ENCODE measurements at places on chromosomes 6 and 20.

- DNase-seq: no peak
These were observed 228.0 kb upstream of the PLN start for GRCh38 chr6:118319894-118320649.

- DNase-seq: no peak
These were observed 55.9 kb downstream of the PRKN start for GRCh38 chr6:162671580-162672165.

DNA sequence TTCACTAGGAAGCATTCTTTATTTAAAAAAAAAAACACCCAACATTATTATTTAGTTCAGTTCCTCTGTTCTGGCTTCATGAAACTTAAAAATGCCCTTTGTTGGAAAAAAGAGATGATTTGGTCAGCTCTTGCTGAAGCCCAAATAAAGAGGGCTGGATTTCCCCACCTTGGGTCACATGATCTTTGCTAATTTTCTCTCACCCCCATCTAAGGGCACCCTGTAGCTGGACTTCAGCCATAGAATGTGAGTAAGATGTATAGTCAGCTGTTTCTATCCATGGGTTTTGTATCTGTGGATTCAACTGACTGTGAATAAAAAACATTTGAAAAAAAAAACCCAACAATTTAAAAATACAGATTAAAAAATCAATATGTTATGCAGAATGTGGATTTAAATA lies 213.9 kb upstream of the SULF2 start:
- no peak for DNase-seq

- DNase-seq: no peak
These were observed 629.8 kb upstream of the AGPAT4 start for GRCh38 chr6:161903584-161904212.

GRCh38 chr6:42217157-42217518 lies 523 bp downstream of the MRPS10 start:
- no peak for DNase-seq

DNA sequence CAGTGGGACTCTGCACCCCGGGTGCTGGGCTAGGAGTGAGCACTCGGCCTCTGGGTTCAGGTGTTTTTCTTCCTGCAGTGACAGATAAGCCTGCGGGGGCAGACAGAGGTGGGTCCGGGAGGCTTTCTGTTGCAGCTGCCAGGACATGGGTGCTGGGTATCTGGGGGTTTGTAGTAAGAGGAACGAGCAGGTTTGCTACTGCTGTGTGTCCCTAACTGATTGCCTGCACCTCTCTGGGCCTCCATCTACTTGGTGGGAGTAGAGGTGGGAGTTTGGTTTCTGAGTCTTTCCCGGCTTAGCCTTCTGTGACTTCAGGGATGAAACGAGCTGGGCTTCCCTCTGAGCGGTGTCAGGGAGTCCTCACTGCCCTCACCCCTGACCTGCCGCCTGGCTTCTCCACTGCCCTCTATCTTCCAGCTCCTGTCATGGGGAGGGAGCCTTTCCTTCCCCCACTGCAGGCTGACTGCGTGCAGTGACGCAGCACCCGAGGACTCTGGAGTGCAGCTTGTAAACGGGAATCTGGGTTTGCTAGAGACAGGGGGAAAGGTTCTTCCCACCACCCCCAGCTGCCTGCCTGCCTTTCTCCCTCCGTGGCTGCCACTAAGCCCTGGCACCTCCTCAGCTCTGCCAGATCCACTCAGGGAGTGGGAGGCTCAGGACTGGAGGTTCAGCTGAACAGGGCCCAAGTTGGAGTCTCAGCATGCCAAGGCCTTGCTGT lies 6.7 kb downstream of the DLGAP4 start:
- DNase-seq: no peak

DNA sequence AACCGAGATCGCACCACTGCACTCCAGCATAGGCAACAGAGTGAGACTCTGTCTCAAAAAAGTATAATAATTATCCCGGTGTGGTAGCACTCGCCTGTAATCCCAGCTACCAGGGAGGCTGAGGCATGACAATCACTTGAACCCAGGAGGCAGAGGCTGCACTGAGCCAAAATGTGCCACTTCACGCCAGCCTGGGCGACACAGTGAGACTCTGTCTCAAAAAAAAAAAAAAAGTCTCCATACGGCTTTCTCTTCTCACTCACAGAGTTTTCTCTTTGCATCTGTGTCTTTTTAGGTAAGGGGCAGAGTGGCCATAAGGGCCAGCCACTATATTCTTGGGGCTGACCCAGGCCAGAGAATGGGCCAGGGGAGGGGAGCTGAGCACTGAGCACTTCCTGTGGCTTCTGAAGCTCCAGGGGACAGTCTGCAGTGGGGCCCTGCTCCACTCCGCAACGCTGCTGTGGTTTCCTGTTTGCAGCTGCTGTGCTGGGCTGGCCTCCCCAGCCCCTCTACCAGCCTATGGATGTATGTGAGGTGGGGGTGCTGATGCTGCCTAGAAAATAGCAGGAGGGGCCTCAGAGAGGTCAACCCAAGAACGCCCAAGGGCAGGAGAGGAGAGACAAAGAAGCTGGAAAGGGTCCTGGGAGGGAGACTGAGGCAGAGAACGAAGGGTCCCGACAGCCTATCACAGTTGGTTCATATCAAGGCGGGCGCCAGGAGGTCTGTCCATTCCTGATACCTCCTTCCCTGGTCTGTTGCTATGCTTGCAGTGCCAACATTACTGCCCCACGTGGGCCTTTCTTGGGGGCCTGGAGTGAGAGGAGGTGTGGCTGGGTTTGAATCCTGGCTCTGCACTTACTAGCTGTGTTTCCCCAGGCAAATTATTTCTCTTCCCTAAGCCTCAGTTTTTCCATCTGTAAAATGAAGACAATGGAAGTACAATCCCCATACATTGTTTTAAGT lies 16.0 kb downstream of the SLA2 start:
- no peak for DNase-seq

DNA sequence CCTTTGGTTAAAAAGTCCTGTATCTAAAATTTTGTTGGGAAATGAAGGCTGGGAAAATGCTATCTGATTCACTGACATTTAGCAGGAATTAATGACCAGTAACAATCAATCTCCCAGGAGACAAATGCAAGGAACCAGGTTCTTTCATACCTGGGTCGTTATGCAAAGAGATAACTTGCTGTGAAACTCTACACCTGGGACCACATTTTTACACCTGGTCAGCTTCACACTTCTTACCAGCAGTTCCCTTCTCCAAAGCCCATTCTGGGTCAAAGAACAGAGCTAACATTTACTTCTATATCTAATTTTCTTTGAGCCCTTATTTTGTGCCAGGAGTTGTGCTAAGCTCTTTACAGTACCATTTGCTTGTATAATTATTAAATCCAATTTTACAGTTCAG lies 27.4 kb upstream of the STXBP5 start:
- no peak for DNase-seq

DNA sequence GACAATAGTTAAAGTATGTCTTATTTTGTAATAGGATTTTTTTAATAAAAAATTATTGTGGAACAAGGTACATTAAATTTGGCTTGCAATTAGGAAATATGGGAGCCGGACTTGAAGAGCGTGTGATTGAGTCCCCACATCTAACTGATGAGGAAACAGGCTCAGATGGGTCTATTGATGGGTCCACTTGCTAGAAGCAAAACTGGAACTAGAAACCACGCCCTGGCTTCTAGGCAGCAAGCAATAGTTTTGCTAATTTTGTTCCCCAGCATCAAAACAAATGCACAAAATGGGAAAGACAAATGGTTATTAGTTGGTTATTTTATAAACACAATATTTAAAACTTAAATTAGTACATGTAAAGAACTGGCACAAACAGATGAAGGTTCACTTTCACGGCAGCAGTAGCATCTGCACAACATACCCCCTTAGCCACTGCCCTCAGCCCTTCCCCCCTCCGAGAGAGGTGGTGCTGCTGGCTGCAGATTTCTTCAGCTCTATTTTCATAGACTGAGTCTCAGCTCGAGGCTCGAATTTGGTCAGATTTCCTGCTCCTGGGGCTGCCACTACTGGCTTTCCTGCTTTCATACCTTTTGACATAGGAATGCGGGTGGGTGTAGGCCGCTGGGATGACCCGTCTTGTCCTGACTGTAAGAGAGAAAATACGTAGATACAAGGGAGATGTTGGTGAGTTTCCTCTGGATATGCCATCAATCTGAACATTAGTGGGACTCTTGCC lies 23.8 kb upstream of the TMEM30A start:
- DNase-seq: no peak

DNA sequence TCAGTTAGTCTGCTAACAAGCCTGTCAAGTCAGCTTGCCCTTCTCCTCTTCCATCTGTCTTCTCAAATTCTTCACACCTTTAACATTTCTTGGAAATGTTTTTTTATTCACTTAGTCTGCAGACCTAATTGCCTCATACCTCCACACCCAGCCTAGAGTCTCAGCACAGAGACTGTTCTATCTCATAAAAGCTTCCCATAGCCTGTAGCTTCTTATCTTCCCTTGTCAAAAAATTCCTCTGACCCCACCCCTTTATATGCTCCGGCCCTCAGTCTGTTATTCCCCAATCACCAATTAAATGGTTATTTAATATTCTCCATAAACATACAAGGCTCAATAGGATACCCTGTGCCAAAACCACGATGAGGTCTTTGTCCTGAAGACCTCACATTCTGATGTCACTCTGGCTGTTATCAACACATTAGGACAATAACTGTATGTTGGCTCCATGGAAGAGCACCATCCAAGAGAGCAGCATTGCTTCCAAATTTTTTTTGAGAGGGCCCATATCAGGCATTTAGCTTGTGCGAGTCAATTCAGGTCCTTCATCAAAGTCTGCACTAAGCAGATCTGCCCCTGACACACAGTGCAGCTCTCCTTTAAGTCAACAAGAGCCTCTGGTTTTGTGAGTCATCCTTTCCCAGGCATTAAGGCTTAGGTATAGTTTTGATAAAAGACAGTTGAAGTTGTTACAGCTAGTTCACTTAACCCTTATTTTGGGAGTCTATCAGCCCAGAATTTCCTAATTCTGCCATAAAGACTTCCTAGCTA lies 83.2 kb upstream of the TBX18 start:
- no peak for DNase-seq

DNA sequence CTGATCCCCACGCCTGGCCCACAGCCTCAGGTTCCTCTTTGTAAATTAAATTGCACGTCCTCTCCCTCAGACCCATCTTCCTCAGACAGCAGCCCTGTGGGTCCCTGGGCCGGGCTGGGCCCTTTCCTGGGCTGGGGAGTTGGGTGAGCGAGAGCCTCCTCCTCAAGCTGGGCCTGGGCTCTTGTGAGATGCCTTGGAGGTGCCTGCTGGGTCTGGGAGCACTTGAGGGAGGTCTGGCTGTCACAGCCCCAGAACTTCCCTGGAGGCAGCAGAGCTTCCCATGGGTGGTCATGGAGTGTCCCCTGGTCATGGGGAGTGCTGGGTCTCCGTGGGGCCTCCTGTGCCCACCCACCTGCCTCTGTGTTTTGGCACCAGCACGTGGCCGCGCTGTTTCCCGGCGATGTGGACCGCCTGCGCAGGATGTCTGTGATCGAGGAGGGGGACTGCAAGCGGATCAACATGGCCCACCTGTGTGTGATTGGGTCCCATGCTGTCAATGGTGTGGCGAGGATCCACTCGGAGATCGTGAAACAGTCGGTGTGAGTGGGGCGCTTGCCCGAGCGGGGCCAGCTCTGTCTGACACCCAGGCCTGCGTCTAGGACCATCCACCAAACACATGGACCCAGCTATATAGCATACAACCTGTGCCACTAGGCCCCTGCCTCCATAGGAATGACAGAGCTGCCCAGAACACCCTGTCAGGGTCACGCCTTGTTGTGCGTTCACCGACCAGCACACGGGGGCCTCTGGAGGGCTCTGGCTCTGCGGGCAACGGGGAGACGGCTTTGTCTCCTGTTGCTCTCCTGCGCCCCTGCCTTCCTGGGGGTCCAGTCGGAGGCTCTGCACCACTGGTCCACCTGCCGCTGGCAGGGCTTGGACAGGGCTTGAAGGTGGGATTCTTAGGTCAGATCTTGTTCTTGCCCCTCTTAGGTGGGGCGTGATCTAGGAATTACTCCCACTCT lies 33.0 kb downstream of the PYGB start:
- DNase-seq: no peak

DNA sequence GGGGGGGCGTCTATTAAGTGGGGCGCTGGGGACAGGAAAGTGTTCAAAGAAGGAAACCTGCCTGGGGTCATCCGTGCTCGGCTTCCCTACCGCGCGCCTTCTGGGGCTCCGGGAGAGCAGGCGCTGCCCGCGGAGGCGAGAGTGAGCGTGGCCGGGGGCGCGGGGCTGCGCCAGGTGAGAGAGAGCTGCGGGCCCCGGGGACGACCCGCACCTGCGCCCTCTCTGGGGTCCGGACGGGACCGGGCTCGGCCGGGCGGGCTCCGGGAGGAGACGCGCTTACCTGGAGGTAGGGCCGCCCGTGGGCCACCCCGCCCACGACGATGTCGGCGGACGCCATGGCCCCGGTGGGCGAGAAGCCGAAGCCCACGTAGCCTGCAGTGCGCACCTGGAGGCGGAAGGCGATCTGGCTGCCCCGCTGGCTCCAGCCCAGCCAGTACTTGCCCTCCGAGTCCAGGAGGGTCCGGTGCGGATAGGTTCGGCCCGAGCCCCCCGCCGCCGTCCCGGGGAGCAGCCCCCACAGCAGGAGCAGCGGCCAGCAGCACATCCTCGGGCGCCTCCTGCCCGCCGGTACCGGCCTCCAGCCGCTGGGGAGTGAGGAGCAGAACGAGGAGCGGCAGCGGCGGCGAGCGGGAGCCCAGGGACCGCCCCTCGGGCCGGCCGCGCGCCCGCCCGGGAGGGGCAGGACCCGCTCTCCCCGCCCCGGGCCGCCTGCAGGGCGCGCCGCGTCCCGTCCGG lies at the start of gene MOXD1:
Gene MOXD1, minus strand, starts transcription at position 593 of the 735 bp plus-strand sequence. Its CDS starts 49 bp downstream, at position 544.
- no peak for DNase-seq

DNA sequence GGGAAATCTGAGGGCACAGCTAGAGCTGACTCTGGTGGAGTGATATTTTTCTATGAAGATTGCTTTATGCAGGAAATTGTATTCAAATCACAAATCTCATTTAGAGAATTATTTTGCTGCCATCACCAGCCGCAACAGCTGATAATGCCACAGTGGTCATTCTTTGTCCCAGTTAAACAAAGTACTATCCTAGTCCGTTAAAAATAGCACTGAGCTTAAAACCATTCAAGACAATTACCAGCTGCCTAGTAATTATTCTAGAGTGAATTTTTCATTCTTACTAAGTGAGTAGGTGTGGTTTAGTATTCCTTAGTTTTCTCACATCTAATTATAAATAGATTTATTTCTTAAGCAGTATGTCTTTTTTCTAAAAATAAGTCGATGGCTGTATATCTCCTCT lies 190.5 kb downstream of the SLC35F1 start:
- no peak for DNase-seq

GRCh38 chr6:87941556-87942358 lies 105.9 kb upstream of the SPACA1 start:
- no peak for DNase-seq

GRCh38 chr6:134684423-134684795 lies 265.5 kb downstream of the ALDH8A1 start:
- DNase-seq: no peak

- DNase-seq: no peak
These were observed 103.8 kb upstream of the GLP1R start for GRCh38 chr6:38944655-38945279.

DNA sequence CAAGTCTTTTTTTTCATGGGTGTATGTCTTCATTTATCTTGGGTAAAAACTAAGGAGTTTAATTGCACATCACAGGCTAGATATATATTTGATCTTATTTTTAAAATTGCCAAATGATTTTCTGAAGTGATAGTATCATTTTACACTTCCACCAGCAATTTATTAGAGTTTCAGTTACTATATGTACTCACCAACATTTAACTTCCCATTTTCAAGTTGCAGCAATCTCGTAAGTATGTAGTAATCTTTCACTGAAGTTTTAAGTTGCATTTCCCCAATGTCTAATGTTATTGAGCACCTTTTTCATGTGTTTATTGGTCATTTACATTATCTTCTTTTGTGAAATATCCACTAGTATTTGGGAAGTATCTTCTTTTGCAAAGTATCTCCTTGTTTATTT lies 277.4 kb upstream of the CNR1 start:
- no peak for DNase-seq
